ENCODE measurements at places on chromosomes 16 and 17. TPM values are rescaled to one million over a fixed set of nuclear protein-coding genes. Genes with fewer than 3 reads are reported as not detected.

The OR2C1 gene
- polyA plus RNA-seq = 1.3 TPM

The TP53TG3 gene
- polyA plus RNA-seq = not detected

The TMEM238L gene
- polyA plus RNA-seq = 3.3 TPM

The C17orf107 gene
- polyA plus RNA-seq = 0.71 TPM

The ARL5C gene
- 0.22 TPM for polyA plus RNA-seq

The PLD2 gene
- 44.5 TPM for polyA plus RNA-seq

The CSH1 gene
- polyA plus RNA-seq = not detected

The ZFP3 gene
- polyA plus RNA-seq = 19.1 TPM

The TMEM208 gene
- polyA plus RNA-seq = 35.2 TPM

The GP1BA gene
- 3.2 TPM for polyA plus RNA-seq

The TBC1D3E gene
- polyA plus RNA-seq = not detected

The GALK1 gene
- polyA plus RNA-seq = 25.0 TPM

All from left kidney (tissue), 8 donors.